ENCODE measurements at places on chromosomes 4 and X. TPM values are rescaled to one million over a fixed set of nuclear protein-coding genes. Genes with fewer than 3 reads are reported as not detected.

Gene SGMS2
- 133 TPM for total RNA-seq

Gene SLC49A3
- not detected for total RNA-seq

Gene ADAMTS3
- total RNA-seq: not detected

Gene CFI
- total RNA-seq: not detected

Gene MSX1
- 0.03 TPM for total RNA-seq

Gene CD40LG
- not detected for total RNA-seq

Gene STPG2
- not detected for total RNA-seq

Gene RIBC1
- total RNA-seq: 2.6 TPM

Gene TCEAL2
- not detected for total RNA-seq

Gene FAM53A
- total RNA-seq: 2.4 TPM

Gene TRPC3
- total RNA-seq: not detected

Gene GLRB
- not detected for total RNA-seq

Gene MSANTD1
- total RNA-seq: 0.44 TPM

Gene CT55
- total RNA-seq: not detected

Gene NSG1
- not detected for total RNA-seq

Gene MBNL3
- 7.6 TPM for total RNA-seq

Gene ERCC6L
- 3.8 TPM for total RNA-seq

Gene FAM9B
- not detected for total RNA-seq

Gene TMSB15A
- total RNA-seq: not detected

Gene PNMA6F
- not detected for total RNA-seq

Gene IL1RAPL2
- total RNA-seq: not detected

Gene HTR2C
- total RNA-seq: not detected
